ENCODE measurements at places on chromosomes 12 and 14.

DNA sequence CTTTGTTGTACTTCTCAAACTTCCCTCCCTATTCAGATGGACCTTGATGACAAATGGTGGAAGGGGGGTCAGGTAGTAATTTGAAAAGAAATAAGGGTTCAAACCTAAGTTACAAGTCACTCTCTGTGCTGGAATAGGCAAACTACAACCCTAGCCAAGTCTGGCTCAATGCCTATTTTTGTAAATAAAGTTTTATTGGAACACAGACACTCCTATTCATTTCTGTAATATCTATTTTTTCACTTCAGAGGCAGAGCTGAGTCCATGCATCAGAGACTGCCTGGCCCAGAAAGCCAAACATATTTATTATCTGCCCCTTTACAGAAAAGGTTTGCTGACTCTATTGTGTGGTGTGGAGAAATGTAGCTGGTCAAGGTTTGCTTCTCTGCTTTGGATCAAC lies 78.4 kb upstream of the RIN3 start:
- DNase-seq: no peak

GRCh38 chr12:103858335-103858734 lies 17.3 kb upstream of the NT5DC3 start:
- no peak for DNase-seq

- DNase-seq: no peak
Observed at GRCh38 chr12:130216031-130216430, 53.8 kb downstream of the FZD10 start.

- no peak for DNase-seq
Observed at GRCh38 chr14:88592031-88592430, 29.2 kb downstream of the ZC3H14 start.

DNA sequence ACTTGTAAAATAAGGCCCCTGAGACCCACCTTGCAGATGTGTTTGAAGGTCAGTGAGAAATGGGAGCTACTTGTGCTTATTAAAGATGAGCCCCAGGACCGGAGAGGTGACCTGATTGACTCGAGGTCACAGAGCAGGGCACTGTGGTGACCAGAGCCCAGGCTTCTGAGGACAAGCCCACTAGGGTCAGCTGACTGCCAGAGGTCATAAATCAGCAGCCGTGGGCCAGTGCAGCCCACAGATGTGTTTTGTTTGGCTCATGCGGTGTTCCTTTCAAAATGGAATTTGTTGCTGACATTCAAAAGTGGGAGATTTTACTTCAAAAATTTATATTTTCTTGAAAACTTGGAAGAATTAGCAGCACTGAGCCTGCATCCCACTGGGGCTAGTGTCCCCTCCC lies 24.5 kb downstream of the JDP2 start:
- no peak for DNase-seq

DNA sequence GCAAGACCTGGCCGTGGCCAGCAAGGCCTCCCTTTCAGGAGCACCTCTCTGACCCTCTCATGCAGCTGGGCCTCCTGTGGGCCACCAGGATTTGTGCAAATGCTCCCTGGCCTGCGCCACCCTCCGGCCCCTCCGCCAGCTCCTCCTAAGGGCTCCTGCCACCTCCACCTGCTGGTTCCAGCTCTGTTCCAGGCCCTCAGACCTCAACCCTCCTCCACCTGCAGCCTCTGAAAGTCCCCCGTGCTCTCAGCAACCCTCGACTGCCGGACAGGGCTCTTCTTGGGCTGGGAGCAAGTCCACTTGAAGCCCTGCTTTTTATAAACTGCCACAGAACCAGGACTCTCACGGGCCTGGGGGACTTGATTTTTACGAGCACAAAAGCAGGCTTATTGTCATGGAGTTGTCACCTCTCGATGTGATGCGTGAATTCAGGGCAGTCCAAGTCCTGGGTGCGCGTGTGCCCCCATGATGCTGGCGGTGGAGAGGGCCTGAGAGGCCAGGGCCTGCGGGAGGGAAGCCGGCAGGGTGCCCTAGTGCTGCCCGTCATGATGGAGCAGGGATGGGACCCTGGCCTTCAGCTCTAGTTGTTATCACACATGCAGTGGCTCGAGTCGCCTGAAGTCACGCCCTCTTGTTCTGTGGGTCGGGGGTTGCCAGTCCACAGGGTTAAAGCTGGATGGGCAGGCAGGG lies 9.1 kb downstream of the TEDC1 start:
- no peak for DNase-seq

GRCh38 chr12:3537719-3538465 lies 46.9 kb downstream of the PRMT8 start:
- DNase-seq: no peak

- no peak for DNase-seq
Observed at GRCh38 chr12:69105101-69105962, 134.0 kb upstream of the CPSF6 start.

- DNase-seq: no peak
Observed at GRCh38 chr14:104598039-104598909, 6.3 kb downstream of the TMEM179 start.

- DNase-seq: no peak
Observed at GRCh38 chr14:104366931-104367865, 212.4 kb upstream of the C14orf180 start.

GRCh38 chr12:16636435-16637055 lies 30.6 kb upstream of the LMO3 start:
- DNase-seq: no peak

- no peak for DNase-seq
Observed at GRCh38 chr12:47820631-47821345, 1.1 kb upstream of the HDAC7 start.

- no peak for DNase-seq
Observed at GRCh38 chr12:131928080-131928710, 881 bp upstream of the PUS1 start.

DNA sequence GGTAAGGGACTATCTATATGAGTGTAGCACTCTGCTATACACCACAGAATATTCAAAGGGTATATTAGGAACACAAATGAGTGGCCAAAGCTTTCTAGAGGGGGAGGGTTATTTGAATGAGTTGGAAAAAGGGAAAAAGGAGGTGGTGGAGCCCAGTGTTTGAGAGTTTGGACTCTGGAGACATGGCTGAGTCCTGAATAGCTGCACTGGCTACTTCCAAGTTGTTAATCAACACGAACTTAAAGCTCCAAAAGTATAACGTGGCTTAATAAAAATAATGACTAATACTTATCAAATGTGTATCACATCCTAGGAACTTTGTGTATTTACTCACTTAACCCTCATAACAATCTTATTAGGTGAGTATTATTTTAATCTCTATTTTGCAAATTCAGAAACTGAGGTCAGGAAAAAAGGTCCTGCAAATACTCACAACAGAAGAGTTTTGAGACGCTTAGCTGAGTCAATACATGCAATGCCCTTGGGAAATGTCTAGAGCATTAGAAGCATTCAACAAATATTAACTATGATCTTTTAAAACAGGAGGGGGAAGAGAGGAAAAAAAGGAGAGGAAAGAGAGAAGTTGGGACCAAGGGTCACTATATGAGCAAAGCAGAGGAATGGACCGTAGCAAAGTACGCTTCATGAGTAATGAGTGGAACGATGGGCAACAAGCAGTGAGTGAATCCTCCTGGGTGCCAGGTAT lies 189.5 kb upstream of the HMGA2 start:
- no peak for DNase-seq

DNA sequence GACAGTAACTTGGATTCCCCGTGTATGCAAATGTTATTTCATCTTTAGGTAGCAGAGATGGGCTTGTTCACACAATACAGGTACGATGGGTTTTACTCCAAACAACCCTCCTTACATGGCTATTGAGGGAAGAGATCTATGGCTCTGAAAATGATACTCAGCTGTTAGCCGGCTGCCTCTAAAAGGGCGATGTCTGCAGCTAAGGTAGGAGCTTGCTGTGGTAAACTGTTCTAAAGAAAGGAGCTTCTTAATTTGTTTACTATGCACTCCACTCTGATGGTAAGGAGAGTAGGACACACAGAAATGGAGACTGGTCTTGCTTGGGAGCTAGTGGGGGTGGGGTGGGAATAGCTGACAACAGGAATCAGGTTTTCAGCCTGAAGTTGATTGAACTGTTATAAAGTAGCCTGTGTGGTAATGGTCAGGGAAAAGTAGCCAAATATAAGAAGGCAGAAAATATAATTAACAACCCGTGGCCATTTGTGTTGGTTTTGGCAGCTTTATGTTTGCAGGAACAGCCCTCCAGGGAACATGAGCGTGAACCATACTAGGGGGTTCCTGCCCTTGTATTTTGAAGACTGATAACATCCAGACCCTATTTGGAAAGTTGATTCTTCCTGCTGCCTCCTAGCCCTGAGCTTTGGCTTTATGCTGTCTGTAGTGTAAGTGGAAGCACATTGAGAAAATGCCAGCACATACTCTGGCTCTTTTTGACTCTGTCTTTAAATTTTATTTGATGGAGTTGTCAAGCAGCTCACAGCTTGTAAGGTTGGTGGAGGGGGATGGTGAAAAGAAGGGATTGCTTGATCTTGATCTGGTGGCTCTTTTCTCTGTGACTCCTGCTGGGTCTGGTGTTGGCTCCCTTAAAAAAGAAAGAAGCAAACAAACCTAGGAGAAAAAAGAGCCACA lies 929.8 kb downstream of the DIO2 start:
- no peak for DNase-seq

DNA sequence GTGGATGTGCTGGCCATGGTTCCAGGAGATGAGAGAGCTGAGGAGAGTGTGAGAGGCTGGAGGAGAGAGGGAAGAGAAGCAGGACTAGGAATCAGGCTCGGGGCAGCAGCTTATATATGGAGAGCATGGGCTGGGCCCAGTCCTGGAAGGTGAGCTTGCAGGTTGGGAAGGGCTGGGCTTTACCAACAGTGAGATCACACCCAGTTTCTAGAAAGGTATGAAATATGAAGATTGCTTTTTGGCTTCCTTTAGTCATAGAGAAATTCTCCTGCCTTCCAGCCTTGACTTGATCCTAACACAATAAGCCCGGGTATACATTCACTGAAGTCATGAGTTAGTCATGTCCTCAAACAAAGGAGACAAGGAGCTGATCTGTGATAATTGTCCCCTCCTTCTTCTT lies at the start of gene KRT6A:
TSS of gene KRT6A (minus strand) at position 86 of the 400 bp plus-strand sequence. CDS start at position 17, 69 bp downstream.
- no peak for DNase-seq

GRCh38 chr12:132351751-132352495 lies 22.5 kb upstream of the GALNT9 start:
- no peak for DNase-seq

DNA sequence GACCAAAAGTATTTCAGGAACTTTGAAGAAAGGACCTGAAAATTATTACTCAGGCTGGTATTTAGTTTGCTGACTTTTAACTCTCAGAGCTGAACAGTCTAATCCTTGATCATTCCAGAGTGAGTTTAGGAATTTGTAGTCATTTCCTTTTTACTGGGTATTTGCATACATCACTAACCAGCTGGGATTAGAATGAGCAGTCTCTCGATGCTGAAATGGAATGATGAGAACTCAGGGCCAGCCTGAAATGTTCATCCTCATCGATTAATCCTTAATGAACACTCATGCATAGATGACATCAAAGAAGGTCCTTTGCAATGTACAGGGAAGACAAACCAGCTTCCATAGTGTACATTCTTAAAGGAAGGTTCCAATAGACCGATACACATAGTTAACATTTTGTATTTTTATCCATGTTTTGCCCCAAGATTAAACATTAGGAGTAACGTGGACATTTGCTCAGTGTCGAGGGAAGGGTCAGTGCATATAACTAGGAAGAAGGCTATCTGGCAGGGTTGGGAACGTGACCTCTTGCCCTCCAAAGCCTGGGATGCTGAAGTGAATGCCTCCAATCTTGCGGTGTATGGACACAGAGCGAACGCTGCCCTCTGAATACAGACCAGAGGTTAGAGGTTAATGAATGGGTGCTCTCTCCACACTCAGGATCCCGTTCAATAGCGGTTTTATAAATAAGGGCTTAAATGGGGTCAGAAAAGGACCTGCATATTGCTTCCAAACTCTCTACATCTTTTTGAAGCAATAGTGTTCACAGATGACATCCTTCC lies 14.5 kb downstream of the FBXL14 start:
- no peak for DNase-seq

DNA sequence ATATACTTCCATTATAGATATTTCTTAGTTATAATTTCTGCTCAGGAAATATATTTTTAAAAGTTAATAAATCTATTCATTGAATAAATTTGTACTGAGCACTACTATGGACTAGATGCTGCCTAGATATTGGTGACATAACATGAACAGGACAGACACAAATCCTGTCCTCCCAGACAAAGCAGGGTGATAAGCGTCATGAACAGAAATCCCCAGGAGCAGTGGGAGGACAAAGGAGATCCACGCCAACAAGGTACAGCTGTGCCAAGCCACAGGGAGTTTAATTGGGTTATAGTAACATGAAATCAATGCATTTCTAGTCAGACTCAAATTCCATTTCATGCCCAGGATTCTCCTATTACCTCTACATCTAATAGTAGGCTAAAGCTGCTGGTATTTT lies 171.8 kb upstream of the CPNE8 start:
- no peak for DNase-seq

GRCh38 chr14:81042438-81042837 lies 87.0 kb downstream of the TSHR start:
- no peak for DNase-seq

GRCh38 chr12:53230108-53230845 lies 1.7 kb downstream of the RARG start:
- no peak for DNase-seq

DNA sequence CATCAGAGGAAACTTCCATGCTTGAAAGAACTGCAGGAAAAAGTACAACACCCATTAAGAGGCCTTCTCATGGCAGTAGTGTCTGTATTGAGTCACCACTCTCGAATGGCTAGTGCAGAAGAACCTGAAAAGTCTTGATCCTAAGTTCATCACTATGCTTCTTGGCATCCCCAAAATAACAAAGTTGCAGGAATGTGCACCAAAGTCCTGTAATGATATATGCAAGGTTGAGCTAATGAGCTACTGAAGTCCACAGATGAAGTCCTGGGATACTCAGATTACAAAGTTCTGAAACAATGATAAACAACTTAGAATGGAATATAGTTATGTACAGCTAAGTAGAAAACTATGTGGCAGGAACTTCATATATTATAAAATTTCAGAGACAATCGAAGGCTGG lies 545.4 kb downstream of the FOXG1 start:
- DNase-seq: no peak

GRCh38 chr14:77761205-77761931 lies 412 bp upstream of the SNW1 start:
- DNase-seq: peak; percentile 10

DNA sequence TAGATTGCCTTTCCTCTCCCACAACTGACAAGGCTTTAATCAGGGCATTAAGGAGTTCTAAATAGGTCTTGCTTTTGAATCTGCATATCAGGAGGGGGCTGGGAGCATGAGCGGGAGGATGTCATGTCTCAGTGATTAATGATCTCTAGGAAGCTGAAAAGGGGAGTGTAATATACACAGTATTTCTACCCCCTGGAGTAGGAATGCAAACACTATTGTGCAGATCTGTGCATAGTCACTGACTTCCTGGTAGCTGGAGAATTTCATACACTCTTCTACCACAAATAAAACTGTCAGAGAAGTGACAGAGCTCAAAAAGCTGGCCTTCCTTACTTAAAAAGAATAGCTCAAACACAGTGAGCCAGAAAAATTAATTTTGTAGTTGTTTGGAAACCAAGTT lies 65.8 kb downstream of the RIC8B start:
- no peak for DNase-seq

GRCh38 chr14:68168460-68169109 lies 349.0 kb downstream of the RAD51B start:
- DNase-seq: no peak

All from stimulated activated naive CD8-positive, alpha-beta T cell treated with anti-CD3 and anti-CD28 coated beads, Interleukin-15, Interleukin-2, amounts not matched to agents 100 U/mL and 50 U/mL, for 24 hours (primary cell).